ENCODE measurements at places on chromosomes 3 and 15. TPM values are rescaled to one million over a fixed set of nuclear protein-coding genes. Genes with fewer than 3 reads are reported as not detected.

DNA sequence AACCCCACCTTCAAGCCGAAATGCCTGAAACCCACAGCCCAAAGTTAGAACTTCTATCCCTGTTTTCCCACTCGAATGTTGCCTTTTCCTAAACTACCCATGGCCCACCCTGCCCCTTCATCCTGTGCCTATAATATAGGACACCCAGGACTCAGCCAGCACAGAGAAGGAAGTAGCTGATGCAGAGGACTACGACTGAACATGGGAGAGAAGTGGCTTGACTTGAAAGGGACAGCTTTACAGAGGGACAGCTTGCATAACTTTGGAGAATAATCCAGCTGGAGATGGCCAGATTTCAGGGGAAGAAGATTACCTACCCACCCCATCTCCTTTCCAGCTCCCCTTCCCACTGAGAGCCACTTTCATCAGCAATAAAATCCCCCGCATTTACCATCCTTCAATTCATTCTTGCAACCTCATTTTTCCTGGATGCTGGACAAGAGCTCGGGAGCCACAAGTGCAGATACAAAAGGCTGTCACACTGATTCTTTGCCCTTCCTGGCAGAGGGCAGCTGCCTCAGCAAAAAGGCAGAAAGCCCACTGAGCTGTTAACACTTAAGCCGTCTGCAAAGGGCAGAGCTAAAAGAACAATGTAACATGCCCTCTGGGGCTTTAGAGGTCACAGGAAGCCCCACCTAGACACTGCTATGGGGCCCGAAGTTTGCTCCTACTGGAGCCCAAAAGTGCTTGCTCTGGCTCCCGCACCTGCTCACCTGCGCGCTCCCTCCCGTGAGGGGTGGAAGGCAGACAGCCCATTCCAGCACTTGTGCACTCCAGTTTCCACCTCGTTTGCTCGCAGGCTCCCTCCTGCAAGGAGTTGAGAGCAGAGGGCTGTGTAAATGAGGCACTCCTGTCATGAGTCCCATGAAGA lies 224.0 kb downstream of the TBC1D5 start:
- DNase-seq = no peak

- DNase-seq = no peak
Observed at GRCh38 chr15:92288755-92289154, 104.9 kb upstream of the ST8SIA2 start.

TAMM41 gene
- 10.2 TPM for total RNA-seq

COLQ gene
- 1.6 TPM for total RNA-seq

FRG2C gene
- not detected for total RNA-seq

DNA sequence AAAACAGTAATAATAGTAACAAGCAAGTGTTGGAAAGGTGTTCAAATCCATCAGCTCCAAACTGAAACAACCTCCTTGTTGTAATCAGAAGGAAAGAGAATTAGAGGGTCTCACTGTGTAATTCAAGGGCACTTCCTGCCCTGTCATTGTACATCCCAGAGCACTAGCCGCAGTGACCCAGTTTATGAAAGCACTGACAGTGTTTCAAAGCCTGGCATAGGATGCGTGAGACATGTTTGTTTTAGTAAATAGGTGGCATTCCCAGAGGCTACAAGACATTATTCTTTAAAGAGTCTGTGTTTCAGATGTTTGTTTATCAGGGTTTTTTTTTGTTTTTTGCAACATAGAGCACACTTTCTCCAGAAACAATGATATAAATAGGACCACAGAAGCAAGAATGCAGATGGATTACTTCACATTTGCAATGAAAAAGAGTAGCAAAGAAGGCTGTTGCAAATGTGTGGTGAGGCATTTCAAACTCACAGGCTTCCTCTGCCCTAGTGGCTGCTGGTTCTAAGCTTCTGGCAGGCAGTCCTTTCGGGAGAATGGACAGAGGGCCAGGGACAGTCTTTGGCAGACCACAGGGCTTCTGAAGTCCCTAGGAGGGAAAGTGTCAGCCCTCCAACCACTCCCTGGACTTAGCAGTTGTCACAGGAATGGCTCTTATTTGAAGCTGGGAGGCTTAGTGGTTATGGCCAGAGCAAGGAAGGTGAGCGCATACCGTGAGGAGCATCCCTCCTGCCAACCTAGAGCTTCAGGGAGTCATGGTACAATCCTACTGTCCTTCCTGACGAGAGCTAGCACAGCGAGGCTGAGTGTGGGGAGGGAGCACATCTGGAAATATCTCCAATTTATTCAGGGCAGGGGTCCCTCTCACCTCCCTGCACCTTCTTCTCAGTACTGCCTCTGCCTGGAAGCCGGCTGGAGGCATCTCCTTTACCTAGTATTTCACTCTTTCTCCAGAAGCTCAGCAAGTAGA lies 31.4 kb upstream of the TIPARP start:
- DNase-seq = peak; percentile 20

- DNase-seq = no peak
Observed at GRCh38 chr15:63491979-63492378, 12.4 kb upstream of the USP3 start.

- no peak for DNase-seq
Observed at GRCh38 chr3:146636881-146637280, 31.7 kb upstream of the PLSCR5 start.

LRRC3B gene
- 39.9 TPM for total RNA-seq

GRCh38 chr15:35000511-35000910 lies 12.4 kb upstream of the ZNF770 start:
- no peak for DNase-seq

- DNase-seq = no peak
Observed at GRCh38 chr3:54858093-54858785, 69.6 kb downstream of the LRTM1 start.

KNG1 gene
- total RNA-seq = not detected

GRCh38 chr3:128409624-128410581 lies 56.8 kb downstream of the DNAJB8 start:
- no peak for DNase-seq

- DNase-seq = no peak
Observed at GRCh38 chr3:165204445-165204844, 8.3 kb upstream of the SLITRK3 start.

PCBP4 gene
- 45.7 TPM for total RNA-seq

HYAL1 gene
- 0.41 TPM for total RNA-seq

CPB1 gene
- not detected for total RNA-seq

SEMA3G gene
- 4.1 TPM for total RNA-seq

DNA sequence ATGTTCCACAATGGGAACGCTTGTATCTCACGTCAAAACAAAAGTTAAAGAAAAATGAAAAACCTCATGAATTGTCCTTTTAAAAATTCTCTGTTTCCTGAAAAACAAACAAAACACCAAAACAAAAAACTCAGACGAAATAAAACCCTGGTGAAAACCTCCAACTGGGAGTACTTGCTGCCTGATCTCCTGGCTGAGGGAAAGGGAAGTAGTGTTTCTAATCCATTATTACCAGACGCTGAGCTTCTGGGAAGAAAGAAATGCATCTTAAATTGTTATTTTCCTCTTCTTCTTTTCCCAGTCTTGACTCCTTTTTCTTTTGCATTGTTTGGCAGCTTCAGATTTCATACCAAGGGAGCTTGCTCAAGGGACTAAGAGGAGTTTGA lies 243.2 kb upstream of the RGMA start:
- no peak for DNase-seq

DNA sequence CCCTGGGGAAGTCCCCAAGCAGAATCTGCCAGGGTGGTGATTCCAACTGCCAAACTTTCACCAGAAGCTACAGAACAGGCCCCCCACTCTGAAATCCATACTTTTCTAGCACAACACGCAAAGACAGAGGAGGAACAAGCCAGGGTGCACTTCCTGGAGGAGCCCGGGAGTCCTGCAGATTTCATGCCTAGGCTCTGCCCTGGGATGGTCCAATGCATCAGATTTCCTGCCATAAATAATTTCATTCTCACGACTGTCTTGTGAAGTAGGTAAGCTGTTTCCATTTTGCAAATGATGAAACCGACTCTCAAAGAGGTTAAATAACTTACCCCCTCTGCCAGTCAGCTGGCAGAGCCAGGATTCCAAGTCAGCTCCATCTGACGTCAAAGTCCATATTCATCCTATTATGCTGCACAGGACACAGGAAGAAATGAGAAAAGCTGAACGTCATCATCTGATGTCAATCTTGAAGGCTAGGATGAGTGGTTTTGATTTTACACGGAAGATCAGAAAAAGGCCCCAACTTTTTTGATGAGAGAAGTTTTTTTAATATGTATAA lies 134.8 kb upstream of the IGF1R start:
- DNase-seq = no peak

DNA sequence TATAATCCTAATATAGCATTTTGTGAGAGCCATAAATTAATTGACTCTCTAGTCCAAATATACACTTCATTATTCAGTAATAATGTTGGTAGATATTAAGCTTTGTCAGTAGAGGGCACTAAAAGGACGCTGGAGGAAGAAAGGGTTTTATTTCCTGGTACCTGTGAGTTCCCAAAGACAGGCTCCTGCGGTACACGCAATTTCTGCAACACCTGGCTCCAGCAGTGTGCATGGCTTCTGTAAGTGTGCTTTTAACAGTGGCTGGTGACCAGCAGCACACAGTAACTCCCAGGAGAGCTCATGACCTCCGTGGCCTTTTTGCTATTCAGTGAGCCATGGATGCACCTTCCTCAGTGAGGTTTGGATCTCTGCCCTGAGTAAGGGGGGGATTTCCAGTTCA lies 338.3 kb upstream of the ZNF385D start:
- no peak for DNase-seq

ZNF654 gene
- total RNA-seq = 35.1 TPM

DNA sequence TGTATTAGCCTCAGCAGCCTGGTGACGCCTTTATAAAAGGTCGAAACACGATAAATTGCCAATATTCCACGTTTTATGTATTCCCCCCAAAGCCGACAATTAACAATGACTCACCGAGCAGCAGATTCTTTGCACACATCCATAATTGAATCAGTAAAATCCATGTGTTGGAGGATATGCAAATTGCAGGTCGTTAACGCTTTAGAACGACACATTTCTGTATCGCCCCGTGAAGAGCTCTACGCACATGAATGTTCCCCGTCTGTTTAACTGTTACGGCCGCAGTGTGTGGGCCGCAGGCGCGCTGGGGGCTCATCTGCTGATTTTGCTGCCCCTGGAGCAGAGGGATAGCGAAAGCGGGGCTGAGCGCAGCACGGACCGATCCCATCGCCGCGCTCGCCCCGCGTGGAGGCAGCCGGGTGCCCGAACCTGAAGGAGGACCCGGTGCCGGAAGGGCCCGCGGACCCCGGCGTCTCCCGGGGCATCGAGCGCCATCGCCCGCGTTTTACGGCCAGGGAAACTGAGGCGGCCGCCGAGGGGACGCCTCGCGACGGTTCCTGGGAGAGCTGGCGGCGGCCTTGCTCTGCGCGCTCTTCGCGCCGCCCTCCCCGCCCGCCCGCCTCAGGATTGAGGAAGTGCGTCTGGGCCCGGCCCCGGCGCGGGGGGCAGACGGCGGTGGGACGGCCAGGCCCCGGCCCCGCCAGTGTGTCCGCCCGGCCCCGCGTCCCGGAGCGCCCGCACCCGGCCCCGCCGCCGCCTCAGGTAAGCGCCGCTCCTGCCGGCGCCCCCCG lies at the start of gene LRRK1:
LRRK1 (plus strand) TSS at position 668 of the 791 bp plus-strand sequence. CDS start 5,276 bp downstream, outside the sequence.
- peak; percentile 48 for DNase-seq

GRCh38 chr15:47742742-47743141 lies 25.4 kb downstream of the SEMA6D start:
- DNase-seq = no peak

- DNase-seq = no peak
Observed at GRCh38 chr3:169218314-169218983, 445.1 kb downstream of the MECOM start.

GRCh38 chr3:20648294-20648693 lies 462.3 kb upstream of the SGO1 start:
- no peak for DNase-seq

DNA sequence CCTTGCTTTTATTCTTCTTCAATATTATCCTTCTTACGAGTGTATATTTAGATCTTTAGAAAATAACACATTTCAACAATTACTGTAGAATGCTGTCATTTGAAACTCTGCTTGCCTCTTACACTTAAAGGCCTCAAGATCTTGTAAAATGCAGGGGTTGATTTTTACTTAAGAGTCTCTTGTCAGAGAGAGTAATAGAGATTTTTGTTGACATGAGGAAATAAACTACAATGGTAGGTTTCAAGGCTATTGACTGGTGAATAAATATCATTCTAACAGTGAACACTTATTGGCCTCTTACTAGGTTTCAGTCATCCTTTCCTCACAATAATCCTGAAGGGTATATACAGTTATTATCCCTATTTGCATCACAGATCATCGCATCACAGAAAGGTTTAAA lies 344.6 kb downstream of the GBE1 start:
- no peak for DNase-seq

GRCh38 chr3:155326244-155326643 lies 32.8 kb upstream of the STRIT1 start:
- no peak for DNase-seq

GRCh38 chr3:158731486-158731885 lies 771 bp downstream of the RARRES1 start:
- no peak for DNase-seq

- no peak for DNase-seq
Observed at GRCh38 chr15:90560229-90560776, 30.6 kb downstream of the CRTC3 start.

SEMA6D gene
- 49.3 TPM for total RNA-seq

CCRL2 gene
- total RNA-seq = 0.41 TPM

GOLGA8J gene
- not detected for total RNA-seq

DNA sequence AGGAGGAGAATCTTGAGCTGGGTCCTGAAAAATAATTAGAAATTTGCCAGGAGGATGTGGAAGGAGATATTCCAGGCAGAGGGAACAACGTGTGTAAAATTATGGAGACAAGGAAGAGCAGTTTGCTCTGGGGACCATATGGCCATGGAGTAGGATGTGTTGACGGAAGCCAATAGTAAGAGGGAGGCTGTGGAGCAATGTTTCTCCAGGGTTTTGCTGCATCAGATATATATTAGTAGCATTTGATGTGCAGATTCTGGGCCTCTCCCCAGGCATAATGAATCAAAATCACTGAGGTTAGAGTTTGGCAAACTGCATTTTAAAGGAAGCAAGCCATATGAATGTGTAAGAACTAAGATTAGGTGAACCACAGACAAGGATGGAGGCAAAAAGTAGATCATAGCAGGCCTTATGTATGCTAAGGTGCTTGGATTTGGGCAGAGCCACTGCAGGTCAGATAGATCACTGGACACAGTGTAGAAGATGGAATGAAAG lies 192.9 kb upstream of the IL12A start:
- DNase-seq = no peak

ZMYND10 gene
- total RNA-seq = 3.7 TPM

- DNase-seq = no peak
Observed at GRCh38 chr15:25715536-25716413, 147.4 kb downstream of the ATP10A start.

TNIK gene
- 75.4 TPM for total RNA-seq

GRCh38 chr3:77242371-77242770 lies 202.5 kb downstream of the ROBO2 start:
- DNase-seq = no peak

- DNase-seq = no peak
Observed at GRCh38 chr15:39202641-39203040, 378.2 kb upstream of the THBS1 start.

DNA sequence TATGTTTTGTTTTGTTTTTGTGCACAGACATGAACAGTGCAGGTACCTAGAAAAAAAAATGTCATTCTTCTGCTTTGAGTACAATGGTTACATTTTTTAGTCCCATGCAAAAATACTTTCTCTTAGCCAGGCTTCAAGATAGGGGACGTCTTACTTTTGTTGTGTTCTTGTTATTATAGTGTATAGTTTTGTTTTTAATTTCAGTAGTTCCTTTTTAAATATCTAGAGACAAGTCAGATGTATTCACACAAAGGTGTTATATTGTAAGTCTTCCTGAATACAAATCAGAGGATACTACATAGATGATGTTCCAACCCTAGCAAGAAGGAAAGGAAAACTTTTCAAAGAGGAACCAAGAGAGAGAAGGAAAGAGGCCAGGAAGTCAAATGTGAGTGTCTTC lies 28.8 kb upstream of the IGSF11 start:
- no peak for DNase-seq

Measured in frontal cortex (tissue), 4 donors.